ENCODE measurements at places on chromosomes 2 and 18. TPM values are rescaled to one million over a fixed set of nuclear protein-coding genes. Genes with fewer than 3 reads are reported as not detected.

GRCh38 chr2:75602724-75603342, 42.1 kb upstream of the EVA1A start:
- no peak for DNase-seq
- H3K36me3 ChIP-seq: no peaks in the 10 kb centered on the region
- H3K27me3 ChIP-seq: peaks cover 48% of the 10 kb centered on the region
- H3K4me3 ChIP-seq: no peak overlapping the region
- no peak overlapping the region for H3K27ac ChIP-seq
- no peaks in the 10 kb centered on the region for H3K4me1 ChIP-seq

DNA sequence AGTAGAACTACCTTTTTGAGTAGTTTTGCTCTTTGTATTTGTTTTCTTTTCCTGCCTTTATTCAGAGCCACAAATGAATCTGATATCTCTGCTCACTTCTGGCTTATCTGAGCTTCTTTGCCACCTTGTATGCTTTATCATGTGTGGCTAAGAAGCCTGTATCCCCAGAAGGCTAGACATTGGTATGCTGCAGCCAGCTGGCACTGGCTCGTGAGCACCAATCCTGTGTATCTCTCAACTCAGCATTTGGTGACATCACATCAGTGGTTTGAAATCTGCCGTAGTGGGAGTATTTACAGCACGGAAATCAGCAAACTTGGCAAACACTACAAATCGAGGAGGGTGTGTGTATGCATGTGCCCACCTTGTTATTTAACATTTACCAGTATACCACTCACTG, 183.7 kb upstream of the LHCGR start:
- DNase-seq: no peak
- H3K27ac ChIP-seq: no peak overlapping the region
- H3K36me3 ChIP-seq: no peaks in the 10 kb centered on the region

DNA sequence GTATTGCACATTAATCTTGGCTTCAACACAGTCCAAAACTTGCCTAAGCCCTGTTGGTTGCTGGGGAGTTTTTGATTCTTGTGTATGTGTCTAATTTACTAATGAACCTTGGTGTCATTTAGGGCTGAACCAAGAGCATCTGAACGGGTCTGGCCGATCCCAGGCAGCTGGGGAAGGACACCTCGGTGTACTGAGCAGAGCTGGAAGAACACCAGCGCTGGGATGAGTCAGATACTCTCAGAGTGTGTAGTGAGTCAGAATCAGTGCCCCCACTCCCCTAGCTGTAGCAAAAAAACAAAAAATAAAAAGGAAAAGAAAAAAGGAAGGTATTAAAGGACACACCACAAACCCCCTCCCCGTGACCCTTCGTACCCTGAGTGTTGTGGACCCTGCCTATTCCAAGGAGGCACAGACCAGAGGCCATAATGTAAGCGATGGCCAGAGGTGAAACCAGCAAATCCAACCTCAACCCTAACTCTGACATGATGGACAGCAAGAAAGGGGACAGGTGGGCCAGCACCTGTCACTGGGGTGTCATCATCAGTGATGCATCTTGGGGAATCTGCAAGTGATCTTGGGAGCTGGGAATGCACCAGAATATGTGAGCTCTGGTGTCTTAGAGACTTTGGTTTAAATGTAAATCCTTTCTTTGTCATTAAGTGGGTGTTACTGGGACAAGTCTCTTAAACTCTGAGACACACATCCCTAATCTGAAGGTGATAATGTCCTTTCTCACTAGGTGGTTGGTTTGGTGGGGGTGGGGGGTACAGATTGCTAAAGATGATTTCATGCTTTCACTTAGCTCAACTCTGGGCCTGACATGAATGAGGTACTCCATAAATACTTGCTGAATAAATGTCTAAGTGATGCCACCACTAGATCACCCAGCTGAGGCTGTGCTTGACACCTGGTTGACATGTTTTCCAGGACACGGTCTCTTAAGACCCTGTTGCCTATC, 34.2 kb upstream of the NCOA1 start:
- no peak for DNase-seq
- H3K27me3 ChIP-seq: no peaks in the 10 kb centered on the region
- no peak overlapping the region for H3K27ac ChIP-seq
- H3K4me3 ChIP-seq: no peak overlapping the region

The CHRND gene
- not detected for total RNA-seq

The HOXD10 gene
- total RNA-seq: not detected

The CCDC142 gene
- 46.5 TPM for total RNA-seq

Data from natural killer cell treated with Interleukin-12 subunit alpha and Interleukin-12 subunit beta and Interleukin-15 and Interleukin-18, amount 100 ng/mL, for 72 hours (primary cell).